ENCODE measurements at places on chromosomes 11 and 22.

- no peak for DNase-seq
Measured at GRCh38 chr22:30486661-30487115, 14.9 kb upstream of the SEC14L3 start.

DNA sequence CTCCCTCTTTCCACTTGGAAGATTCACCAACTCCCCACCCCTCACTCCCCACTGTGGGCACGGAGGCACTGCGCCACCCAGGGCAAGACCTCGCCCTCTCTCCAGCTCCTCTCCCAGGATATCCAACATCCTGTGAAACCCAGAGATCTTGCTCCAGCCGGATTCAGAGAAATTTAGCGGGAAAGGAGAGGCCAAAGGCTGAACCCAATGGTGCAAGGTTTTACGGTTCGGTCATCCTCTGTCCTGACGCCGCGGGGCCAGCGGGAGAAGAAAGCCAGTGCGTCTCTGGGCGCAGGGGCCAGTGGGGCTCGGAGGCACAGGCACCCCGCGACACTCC is 397 bp upstream of the CD44 start:
- no peak for DNase-seq

DNA sequence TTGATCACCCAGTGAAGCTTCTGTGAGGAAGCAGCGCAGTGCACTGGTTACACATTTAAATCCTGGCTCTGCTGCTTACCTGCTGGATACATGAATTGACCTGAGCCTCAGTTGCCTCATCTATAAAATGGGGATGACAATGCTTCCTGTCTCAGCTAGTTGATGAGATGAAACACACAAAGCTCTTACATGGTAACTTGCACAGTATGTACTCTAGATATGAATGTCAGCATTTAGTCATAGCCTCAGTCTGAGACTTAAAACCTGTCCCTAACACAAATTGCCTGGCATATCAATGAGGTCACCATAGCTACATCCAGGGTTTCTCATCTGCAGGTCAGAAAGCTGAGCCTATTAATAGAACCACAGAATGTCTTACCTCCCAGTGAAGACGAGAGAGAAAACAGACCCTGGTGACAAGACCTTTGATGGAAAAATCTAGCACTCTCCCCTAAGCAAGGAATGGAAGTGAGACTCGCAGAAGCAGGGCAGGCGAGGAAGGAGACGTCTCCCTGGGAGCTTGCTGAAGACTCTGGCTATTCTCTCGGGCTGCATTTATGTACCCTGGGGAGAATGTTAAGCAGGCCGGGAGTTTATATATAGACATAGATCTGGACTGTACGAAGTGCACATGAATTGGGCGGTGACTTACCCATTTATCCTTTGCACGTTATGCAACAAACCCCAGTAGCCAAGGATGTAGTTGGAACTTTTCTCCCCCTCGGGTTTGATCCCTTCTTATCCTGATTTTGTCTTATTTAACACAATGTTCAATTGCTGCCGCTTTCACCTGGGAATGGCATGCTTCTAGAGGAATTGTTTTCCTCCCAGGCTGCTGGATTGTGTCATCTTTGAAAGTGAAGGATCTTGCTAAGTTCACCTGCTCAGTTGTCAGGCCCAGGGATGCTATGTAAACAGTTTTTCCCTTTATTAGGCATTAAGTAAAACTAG is 18.0 kb downstream of the SDHAF2 start:
- DNase-seq, result no peak

GRCh38 chr11:35951680-35952079 is 7.8 kb downstream of the LDLRAD3 start:
- DNase-seq, result no peak

GRCh38 chr11:43853781-43854180 is 26.9 kb upstream of the ALKBH3 start:
- no peak for DNase-seq

- no peak for DNase-seq
Measured at GRCh38 chr11:118175993-118176777, at the start of gene SCN2B. Gene SCN2B, minus strand, starts transcription at chr11:118176639. Its CDS starts 208 bp downstream, at chr11:118176431.

GRCh38 chr11:128841461-128842072 is 25.5 kb downstream of the KCNJ1 start:
- DNase-seq, result no peak

DNA sequence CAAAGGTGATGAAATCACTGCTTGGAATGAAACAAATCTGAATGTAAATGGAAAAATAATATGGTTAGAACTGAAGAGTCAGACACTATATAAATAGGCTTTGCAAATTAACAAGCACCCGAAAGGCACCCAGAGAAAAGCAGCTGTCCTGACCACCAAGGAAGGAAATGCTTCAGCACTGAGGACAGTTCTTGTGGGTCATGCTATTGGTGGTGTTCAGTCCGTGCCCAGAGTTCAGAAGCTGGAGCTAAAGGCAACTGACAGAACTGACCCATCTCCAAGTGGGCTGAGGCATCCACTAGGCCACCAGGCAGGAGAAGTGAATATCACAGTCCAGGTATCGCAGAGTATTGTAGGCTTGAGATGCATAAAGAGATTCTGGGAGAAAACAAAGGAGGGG is 208.9 kb downstream of the OPCML start:
- DNase-seq, result no peak

DNA sequence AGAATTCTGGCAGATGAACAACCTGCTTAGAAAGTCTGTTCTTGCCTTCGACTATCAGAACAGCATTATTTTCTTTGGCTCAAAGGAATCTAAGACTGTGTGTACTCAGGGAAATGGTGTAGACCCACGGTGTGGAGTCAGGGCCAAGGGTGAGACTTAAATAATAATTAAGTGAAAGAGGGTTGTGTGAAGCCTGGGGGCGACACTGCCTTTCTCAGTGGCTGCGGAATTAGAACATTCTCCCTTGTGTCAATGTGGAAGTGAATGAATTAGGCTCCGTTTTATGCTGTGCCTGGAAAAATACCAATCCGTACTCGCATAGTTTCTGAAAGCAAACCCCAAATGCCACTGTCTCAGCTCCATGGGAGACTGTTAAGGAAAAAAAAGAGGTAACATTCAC is 50.7 kb downstream of the NAV2 start:
- DNase-seq, result no peak

DNA sequence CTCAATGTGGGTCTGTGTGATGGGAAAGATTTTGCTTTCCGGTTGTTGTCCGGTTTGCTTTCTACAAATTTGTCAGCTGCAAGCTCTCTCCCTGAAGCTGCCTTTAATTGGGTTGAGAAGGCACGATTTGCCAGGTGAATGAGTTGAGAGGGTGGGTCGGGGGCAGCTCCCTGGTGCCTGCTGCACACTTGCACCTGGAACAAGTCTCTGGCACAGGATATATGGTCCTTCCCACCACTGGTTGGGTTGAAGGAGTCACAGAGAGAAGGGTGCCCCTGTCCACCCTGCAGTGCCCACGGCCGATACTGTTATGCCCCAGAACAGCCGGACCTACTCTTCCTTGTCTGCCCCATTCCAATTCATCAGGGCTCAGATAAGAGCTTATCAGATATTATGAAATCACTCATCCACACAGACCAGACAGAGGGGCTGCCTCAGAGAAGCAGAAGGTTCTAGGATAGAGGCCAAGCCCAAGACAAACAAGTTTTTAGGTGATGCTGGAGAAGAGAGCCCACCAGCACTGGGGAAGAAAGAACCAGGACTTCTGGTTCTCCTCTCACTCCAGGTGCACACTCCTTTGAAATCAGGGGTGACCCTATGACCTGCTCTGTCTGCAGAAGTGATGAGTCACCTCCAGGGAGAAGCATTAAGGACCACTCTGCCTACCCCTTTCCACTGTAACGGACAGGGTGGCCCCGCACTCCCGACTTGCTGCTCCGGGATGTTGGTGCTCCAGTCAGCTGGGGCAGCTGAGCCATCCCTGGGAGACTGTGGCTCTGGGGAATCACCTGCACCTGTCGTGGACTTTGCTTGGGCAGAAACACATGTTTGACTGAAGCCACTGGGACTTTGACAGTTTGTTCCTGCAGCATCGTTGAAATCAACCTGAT is 45.3 kb downstream of the RTL6 start:
- DNase-seq, result no peak

DNA sequence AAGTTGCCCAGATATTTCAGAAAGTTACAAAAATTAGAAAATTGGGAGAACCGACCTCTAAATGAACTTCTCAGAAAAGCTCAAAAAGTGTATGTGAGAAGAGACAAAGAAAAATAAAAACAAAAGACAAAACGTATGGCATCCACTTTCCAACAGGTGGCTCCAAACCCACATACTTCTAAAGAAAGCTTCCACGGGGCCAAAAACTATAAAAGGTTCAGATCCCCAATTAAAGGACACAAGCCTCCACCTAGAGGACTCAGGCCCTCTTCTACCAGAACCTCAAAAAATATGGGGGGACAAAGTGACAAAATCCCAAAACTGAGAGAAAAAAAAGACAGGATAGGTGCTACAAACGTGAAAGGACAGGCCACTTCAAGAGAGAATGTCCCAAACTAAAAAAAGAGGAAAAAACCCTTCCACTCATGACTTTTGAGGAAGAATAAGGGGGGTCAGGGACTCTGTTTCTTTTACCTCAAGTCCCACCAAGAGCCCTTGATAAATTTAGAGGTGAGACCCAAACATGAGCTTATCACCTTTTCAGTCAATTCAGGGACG is 8.8 kb downstream of the SCGB2A1 start:
- peak; percentile 26 for DNase-seq

DNA sequence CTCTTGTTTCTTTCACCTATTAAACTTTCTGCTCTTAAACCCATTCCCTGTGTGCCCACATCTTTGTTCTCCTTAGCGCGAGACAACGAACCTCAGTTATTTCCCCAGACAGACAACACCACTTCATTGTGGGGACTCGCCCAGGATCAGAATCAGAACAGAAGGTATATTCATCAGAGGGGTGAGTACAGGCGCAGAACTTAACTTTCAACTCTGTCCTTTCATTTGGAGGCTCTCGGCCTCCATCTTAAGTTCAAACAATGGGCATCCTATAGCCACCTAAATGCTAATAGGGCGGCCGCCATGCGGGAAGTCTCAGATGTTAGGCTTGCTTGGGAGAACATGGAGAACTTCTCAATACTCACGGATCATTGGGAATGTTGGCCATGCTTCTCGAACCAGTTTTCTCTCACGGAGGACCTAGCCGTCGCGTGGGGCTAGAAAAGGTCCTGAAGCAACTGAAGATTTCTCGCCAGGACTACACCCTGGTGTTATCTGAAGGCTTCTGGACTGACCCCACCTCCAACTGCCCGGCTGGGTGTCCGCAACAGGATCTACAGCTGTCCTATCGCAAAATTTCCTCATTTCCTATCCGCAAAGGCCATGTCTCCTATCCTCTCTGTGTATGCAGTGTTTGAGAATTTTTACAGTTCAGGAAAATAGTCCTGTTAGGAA is 13.4 kb upstream of the HYLS1 start:
- no peak for DNase-seq

DNA sequence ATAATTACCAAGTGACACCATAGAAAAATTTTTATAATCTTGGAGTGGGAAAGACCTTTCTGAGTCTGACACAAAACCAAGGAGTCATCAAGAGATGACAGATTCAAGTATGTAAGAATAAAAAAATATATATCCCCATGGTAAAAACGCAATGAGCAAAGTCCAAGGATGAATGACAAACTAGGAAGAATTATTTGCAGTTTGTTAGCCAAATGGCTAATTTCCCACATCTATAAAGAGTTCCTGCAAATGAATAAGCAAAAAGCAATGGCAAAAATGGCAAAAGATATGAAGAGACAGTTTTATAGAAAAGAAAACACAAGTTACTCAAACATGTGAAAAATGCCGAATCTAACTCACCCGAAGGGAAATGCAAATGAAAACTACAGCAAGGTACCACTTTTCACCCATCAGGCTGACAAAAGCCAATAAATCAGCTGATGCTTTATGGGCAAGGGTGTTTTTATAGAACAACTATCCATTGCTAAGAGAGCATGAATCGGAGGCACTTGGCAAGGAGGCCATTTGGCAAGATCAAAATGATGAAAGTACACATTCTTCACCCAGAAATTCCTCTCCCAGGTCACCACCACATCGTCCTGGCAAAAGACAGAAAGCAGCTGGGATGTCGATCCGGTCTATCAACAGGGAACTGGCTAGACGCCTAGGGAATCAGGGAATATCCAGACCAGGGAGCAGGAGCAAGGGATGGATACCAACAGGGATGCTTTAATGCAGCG is 21.1 kb upstream of the KLHL35 start:
- DNase-seq, result no peak

DNA sequence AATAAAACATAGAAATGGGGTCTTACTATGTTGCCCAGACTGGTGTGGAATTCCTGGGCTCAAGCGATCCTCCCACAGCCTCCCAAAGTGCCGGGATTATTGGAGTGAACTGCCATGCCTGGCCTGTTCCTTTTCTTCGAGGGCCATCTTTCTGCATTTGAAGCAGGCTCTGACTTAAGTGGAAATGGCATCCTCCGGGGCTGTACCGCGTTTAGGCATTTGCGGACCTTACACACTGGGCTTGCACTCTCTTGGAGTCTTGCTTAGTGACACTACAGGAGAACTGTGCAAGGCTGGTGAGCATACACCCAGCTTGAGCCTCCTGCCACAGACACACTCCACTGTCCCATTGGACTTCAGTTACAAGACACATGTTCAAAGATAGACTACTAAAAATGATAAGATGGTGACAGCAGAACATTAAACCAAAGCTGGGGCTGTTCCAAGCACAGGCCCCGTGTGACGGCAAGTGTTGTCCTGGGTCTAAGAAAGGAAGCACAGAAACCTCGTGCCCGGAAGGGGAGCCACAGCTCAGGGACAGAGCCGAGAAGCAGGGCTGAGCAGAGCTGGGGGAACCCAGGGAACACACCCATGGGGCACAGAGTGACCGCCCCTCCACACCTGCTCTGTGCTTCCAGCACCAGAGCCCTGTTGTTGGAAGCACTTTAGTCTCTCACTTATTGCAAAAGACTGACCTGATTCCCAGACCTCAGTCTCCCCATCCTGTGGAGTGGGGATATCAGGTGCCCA is 59.0 kb upstream of the SHANK2 start:
- no peak for DNase-seq

GRCh38 chr22:26393929-26394328 is 35.1 kb upstream of the ASPHD2 start:
- no peak for DNase-seq

DNA sequence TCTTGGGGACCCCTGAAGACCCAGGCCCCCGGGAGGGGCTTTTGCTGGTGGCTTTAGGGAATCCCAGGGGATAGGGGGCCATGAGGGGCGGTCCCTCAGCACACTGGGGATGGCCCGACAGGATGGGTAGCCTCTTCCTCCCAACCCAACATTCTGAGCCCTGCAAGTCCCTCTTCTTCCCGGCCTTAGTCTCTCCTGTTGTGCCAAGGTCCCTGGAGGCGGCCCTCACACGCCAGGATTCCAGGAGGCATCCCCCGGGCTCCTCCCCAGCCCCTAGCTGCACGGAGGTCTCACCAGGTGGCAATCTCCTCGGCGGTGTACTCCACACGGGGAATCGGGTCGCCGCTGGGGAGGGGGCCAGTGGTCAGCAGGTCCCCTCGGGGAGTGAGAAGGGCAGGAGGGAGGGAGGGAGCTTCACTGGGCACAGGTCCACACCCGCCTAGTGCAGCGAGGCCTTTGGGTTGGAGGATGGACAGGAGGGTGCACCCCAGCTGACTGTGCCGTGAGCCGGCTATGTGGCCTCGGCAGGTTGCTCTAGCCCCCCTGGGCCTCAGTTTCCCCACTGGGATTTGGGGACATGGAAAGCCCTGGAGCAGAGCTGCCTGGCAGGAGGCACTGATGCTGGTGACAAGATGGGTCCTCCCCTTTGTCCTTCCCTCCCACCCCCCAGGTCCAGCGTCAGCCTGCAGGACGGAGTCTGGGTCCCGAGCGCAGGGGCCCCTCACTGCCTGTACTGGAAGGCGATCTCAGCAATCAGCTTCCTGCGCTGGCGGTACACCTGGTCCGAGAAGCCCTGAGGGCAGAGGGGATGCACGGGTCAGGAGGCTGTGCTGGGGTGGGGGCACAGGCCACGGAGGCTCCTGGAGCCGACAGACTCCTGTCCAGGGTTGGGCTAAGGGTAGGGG is 4.2 kb downstream of the TH start:
- no peak for DNase-seq
